Posterior cingulate gyrus (tissue), 11 donors: ENCODE measurements at places on chromosomes 2 and 18.
A peak's percentile ranks its signal among the peaks of the same experiment; 100 is the strongest.

- DNase-seq: no peak
Measured at GRCh38 chr2:103754530-103754929, 992.7 kb downstream of the TMEM182 start.

DNA sequence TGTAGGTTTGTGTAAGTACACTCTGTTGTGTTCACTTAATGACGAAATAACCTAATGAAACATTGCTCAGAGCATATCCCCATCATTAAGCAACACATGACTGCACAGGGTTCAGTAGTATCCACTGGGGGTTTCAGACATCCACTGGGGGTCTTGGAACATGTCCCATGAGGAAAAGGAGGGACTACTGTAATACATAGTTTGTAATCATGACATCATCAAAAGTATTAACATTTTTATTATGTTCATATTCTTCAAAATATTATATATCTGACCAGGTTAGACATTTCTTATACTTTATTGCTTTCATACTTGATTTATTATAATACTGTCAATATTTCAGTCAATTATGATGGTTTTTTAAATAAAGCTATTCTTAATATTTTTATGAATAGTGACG lies 54.4 kb upstream of the EMILIN2 start:
- no peak for DNase-seq

DNA sequence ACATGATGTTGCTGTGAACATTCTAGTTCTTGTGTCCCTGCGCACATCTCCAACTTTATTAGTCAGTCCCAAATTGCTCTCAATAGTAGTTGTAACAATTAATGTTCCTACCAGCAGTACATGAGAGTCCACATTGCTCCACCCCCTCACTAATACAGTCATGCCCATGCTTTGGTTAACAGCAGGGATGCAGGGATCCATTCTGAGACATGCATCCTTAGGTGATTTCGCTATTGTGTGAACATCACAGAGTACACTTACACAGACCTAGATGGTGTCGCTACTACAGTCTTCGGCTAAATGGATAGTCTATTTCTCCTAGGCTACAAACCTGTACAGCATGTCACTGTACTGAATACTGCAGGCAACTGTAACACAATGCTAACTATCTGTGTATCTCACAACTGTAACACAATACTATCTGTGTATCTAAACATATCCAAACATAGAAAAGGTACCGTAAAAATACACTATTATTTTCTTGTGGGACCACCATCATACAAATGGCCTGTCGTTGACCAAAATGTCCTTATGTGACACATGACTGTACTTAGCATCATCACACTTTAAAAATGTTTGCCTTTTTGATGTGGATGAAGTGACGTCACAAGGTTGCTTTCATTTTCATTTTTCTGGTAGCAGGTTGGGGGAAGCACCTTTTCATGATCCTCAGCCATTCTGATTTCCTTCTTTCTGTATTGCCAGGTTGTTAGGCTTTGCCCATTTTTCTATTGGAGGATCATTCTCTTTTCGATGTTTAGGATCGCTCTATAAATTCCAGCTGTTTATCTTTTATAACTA lies 82.9 kb upstream of the RNF152 start:
- DNase-seq: no peak

DNA sequence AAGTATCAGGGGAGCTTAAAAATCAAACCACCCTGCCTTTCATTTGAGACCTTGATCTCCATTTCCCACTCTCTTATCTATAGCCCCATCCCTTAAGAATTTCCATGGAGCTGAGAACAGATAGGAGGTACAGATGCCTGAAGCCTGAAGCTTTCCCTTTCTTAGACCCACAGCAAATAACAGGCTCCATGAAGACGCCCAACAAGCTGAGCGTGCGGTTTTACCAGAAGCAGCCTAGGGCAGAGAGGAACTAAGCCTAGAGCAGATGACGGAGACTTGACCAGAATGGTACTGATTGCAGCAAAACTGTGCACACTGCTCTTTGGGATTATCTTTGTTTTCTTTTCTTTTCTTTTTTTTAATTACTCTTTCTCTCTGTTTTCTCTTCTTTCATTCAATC lies 1.7 kb upstream of the ERBB4 start:
- no peak for DNase-seq

GRCh38 chr2:83054751-83055150 lies 1404.3 kb downstream of the SUCLG1 start:
- no peak for DNase-seq

- DNase-seq: peak; percentile 45
Measured at GRCh38 chr2:19802086-19802841, 99.5 kb downstream of the TTC32 start.

DNA sequence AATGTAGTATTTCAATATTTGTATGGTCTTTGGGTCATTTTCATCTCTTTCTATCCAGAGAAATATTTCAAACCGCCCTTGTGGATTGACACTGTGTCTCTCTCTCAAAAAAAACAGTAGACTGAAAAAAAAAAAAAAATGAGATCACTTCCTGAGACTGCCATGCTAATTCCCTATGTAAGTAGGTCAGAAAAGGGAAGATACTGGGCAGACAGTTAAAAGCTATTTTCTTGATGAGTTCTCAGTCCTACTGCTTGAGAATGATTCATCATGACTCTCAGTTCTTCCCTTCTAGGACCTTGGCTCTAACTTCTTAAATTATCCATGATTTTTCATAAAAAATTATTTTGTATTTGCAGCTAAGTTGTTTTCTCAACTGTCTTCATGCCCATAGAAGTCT lies 672.3 kb upstream of the REG3G start:
- DNase-seq: no peak

GRCh38 chr2:24276349-24276899 lies 83.9 kb downstream of the ITSN2 start:
- DNase-seq: no peak

GRCh38 chr2:241863536-241863954 lies 4.9 kb upstream of the PDCD1 start:
- DNase-seq: no peak

DNA sequence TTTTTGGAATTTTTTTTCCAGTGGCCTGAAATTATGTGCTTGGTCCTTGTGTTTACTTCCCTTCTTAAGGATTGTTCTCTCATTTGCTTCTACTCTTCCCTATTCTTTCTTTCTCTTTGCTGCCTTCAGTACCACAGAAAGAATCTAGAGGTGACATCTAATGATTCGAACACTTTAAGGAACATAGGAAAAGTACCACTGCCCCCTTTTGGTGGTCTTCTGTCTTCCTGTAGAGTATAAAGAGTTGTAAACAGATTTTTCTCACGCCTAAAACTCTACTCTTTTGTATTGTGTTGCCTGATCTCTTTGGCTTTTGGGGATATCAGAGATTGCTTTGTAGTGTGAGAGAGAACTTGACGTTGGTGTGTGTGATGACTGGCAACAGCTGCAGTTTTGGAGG lies 7.0 kb upstream of the SCTR start:
- no peak for DNase-seq

- DNase-seq: no peak
Measured at GRCh38 chr18:11179959-11180519, 30.7 kb upstream of the PIEZO2 start.

DNA sequence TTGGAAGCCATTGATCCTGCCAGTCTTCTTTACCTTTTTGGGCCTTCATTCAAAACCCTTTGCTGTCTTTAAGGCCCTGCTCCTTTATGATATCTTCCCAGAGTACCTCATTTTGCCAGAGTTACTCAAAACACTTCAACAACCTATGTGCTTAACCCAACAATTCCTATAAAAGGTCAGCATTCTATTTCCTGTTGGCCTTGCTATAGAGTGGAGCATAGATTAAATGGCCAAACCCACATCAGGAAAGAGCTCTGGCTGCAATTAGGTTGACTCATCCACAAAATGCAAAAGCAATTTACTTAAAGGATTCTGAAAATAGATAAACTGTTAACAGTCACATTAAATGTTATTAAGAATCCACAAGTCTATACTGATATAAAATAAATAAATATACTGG lies 21.2 kb downstream of the MRPL33 start:
- no peak for DNase-seq
